ENCODE measurements at places on chromosomes 7 and 10. TPM values are rescaled to one million over a fixed set of nuclear protein-coding genes. Genes with fewer than 3 reads are reported as not detected.

Gene CYP3A5
- 0.18 TPM for total RNA-seq

Gene HHEX
- total RNA-seq, result 2.6 TPM

Gene ADARB2
- total RNA-seq, result not detected

DNA sequence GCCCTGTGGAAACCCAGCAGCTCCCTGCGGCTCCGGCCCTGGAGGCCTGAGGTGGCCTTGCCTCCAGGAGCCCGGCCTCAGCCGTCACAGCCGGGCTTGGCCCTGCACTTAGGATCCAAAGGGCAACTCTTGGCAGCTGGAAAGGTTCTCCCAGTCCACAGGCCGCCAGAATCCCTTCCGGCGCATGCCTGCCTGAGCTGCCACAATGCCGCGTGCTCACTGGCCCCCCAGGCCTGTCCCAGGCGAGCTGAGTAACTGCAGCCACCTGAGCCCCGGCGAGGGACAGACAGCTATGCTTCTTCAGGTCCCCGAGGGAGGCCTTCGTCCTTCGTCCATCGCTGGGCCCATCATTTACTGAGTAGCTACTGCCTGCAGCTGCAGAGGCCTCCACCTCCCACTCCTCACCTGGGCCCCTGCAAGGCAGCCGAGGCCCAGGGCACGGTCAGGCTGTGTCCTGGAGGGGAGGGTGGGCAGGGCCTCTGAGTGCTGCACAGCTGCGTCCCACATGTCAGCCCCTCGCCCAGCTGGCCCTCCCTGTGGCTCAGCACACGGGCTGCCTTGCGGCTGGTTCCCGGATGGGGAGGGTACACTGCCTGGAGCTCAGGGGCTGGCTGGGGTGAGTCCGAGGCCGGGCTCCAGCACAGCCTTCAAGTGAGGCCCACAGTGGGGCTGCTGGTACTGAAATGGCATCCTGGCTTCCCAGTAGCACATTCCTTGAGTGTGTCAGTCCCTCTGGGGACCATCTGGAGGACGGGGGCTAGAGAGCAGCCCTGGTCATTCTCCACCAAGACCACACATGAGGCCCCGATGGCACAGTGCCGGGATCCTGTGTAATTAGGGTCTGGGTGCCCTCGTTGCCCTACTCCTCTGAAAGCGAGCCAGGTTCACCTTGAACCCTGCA, 172.5 kb downstream of the ELFN1 start:
- DNase-seq, result no peak

GRCh38 chr10:15180736-15181135, 12.2 kb upstream of the NMT2 start:
- no peak for DNase-seq

Measured in HT1080 (cell line).